ENCODE measurements at places on chromosomes 16 and 17.

DNA sequence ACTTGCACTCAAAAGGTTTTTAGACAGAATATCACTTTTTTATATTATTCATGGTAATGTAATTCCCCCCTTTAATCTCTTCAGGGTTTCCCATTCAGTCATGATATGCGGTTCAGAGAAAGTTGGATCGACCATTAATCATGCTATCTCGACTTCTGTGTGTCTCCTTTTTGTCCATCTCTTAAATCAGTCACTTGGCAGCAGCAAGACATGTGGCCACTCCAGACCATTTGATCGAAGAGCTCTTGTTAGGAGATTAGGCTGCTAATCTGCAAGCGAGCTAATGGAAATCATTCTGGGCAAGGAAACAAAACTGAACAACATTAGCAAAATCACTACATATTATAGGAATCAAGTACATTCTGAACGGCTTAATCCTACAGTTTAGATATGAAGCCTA is 449.9 kb downstream of the WWOX start:
- no peak for DNase-seq

GRCh38 chr17:19412510-19412909 is 1.5 kb downstream of the RNF112 start:
- DNase-seq: no peak

GRCh38 chr17:77319211-77320043 is 178.7 kb downstream of the SEC14L1 start:
- no peak for DNase-seq

DNA sequence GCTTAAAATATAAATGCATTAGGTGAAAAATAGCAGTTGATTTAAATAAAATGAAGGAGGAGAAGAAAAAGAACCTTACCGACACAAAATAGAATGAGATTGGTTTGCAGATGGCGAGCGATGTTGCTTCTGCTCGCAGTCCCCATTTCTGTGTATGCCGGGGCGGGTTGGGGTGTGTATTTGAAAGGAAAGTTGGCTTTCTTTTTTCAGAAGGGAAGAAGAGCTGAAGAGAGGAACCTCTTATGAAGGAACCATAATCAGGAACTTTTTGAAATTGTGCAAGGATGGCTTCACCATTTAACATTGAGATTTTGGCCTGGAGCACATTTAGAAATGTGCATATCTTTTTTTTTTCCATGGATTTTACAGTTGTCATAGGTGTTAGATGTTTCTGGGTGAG is at the start of gene IGSF6:
Gene IGSF6, minus strand, starts transcription at position 156 of the 400 bp plus-strand sequence. Its CDS starts 10 bp downstream, at position 146.
- no peak for DNase-seq

DNA sequence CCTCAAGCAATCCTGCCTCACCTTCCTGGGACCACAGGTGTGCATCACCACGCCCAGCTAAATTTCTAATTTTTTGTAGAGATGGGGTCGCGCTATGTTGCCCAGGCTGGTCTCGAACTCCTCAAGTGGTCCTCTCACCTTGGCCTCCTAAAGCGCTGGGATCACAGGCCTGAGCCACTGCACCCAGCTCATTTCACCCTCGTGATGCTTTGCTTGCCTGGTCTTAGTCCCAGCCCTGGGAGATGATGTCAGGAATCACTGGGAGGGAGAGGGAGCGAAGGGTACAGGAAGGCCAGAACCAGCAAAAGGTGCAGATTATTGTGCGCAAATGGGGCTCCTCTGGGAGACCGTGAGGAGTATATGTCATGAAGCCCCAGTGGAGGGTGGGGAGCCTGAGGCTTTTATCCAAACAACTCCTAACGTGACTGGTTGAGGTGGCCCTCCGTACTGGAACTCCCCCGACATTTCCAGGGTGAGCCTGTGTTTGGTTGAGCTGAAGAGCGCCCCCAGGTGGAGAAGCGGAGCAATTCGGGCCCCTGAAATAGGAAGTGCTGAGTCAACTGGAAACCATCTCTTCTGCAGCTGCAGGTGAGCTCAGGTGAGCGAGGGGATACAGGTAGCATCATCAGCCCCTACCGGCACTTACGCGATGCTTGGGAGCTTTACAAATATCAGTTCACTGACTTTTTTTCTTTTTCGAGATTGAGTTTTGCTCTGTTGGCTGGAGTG is 41.2 kb upstream of the HAPSTR1 start:
- DNase-seq: no peak

GRCh38 chr16:1530883-1531637 is 2.4 kb upstream of the TMEM204 start:
- DNase-seq: no peak

DNA sequence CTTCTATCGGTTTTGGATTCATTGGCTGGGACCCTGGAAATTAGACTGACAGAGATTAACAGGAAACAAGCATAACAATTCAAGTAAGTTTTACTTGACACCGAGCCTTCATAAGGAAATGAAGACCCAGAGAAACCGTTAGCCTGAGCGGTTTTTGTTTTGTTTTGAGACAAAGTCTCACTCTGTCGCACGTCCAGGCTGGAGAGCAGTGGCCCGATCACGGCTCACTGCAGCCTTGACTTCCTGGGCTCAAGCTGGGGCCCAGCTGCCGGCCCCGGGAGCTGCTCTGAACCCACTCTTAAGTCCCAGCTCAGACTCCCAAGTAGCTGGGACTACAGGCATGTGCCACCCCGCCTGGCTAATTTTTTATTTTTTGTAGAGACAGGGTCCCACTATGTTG is 321.3 kb downstream of the SEC14L1 start:
- no peak for DNase-seq

GRCh38 chr16:15648135-15648730 is 1.8 kb upstream of the NDE1 start:
- no peak for DNase-seq

DNA sequence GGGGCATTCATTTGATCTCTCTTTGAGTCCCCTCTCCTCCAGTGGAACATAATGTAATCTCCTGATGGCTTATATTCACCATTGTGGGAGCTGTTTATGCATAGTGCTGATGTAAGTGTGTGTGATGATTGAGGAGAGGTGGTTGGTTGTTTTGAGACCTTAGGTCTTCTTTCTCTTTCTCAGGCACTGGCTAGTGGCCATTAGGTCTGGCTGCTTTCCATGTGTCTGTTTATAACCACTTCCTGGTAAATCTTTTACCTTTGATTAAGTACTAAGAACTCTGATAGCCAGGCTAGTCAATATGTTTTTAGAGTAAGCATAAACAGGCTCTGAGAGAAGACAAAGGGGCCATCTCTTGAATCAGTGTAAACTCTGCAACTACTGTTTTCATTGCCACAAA is 27.9 kb downstream of the VAT1L start:
- peak; percentile 19 for DNase-seq

- DNase-seq: no peak
These were observed 50.4 kb downstream of the ARHGAP27 start for GRCh38 chr17:45382226-45382625.

- no peak for DNase-seq
These were observed 22.1 kb downstream of the RFFL start for GRCh38 chr17:35041390-35041789.

DNA sequence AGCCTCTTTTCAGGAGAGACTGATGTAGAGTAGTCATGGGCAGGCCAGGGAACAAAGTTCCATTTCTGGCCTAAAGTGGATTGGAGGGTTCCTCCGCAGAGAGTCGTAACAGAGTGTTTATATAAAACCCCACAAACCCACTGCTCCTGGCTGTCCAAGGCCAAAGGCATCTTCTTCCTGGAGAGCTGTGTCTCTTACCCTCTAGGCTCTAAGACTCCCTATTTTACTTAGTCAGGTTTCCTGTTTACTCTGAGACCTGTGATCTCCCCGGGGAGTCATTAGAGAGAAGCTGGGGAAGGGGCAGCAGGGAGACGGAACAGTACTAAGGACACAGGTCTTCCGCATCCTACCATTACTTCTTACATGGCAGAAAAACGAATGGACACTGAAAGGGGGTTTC is 69.5 kb downstream of the HIC1 start:
- DNase-seq: no peak

- DNase-seq: no peak
These were observed 432.2 kb downstream of the MAF start for GRCh38 chr16:79168321-79168720.

DNA sequence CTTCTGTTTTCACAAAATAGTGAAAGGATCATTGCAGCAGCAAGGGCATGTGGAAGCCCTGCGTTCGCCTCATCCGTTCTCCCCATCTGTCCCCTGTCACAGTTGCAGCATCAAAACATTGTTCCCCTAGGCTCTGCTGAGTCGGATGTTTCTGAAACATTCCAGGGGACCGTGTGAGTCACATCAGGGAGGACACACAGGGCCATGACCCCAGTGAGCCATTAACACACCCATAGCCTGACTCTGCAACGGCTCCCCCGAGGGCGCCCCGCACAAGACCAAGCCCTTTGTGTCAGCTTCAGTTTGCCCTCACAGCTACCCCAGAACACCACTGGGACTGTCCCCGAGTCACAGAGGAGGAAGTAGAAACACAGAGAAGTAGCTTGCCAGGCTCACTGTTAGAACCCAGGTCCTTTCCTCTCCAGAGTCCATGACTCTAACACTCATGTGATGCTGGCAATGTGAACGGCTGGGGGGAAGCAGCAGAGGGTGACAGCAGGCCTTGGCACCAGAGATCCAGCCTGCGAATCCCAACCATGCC is 63.3 kb upstream of the HSBP1 start:
- DNase-seq: no peak

DNA sequence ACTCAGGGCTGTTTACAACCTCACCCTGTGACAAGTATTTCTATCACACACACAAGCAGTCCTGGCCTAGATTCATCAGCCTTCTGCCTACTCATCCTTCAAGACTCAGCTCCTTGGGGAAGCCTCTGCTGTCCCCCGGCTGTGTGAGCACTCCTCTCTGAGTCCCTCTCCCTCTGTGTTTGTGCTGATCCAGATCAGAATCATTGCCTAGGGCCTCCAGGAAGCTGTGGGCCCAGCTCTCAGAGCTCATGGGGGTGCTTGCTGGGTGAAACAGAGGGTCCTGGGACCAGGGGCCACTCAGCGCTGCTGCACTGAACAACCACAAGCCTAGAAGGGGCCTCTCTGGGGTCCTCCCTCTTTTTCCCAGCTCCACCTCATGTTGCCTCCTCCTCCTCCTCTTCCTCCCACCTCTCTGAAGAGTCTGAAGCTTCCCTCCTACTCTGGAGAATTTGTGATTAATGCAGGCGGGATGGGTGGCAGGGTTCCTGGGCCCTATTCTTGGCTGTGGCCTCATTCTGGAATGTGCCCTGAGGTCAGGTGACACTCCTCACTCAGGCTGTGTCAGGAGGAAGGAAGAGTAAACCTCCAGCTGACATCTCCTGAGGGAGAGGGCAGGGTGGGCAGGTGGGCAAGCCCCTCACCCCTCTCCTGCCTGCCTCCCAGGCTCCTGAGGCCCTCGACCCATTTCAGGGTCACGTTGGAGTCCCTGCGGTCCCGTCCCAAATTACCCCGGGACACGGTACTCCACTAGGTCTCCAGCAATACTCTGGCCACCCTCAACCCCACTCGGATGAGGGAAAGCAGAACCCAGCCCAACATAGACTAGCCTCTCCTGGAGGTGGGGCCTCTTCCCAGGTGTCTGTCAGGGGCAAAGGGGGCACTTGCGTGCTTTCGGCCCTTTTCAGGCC is 10.1 kb downstream of the WFIKKN2 start:
- no peak for DNase-seq

DNA sequence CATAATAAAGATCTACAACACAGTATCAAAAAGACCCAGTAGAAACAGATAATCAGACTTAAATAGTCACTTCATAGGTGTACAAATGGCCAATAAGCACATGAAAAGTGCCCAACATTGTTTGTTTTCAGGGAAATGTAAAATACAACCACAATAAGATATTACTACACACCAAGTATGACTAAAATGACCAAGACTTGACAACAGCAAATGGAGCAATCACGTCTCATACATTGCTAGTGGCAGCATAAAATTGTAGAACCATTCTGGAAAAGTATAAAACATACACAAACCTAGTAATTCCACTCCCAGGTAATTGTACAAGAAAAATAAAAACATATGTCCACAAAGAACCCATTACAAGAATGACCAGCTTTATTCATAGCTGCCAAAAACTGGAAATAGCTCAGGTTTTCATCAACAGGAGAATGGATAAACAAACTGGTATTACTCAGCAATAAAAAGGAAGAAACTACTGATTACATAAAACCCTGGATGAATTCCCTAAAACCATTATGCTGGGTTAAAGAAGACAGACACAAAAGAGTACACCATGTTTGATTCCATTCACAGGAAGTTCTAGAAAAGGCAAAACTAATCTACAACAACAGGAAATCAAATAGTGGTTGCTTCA is 85.6 kb downstream of the TTC19 start:
- DNase-seq: peak; percentile 22

DNA sequence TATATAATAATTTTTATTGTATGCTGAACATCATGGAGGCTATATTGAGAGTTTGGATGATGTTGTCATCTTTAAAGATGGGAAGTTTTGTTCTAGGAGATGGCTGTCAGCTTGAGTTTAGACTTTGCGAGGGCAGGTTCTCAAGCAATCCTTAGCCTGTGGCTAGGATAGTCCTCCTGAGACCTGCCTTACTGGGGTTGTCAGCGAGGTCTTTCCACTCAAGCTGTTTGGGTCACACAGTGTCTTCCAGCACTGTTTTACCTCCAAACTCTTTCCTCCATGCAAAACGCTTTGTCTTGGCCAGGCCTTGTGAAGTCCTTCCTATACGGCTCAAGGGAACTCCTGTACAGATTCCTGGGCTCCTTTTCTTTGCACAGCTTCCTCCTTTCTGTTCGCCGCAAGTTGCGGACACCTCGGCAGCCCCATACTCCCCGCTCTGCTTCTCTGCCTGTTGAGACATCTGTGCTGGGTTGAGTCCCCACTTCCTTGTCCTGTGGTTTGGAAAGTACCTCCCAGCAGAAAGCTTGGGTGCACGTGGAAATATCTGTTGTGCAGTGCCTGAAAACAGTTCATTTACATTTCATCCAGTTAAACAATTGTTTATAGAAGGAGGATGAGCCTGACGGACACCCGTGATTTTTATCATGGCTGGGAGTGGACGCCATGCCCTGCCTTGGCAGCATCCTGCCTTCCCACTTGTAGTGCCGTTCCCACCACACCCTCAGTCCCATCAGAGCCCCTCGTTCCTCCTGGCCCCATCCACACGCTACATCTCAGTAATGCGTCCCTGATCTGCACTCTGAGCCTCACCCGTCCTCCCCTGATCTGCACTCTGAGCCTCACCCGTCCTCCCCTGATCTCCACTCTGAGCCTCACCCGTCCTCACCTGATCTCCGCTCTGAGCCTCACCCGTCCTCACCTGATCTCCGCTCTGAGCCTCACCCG is 55.0 kb upstream of the CBFA2T3 start:
- no peak for DNase-seq

All from non-pigmented ciliary epithelial cell (primary cell).